Trophoblast cell (in vitro differentiated cells and primary cell): ENCODE measurements at places on chromosomes 5 and 9.

- H3K36me3 ChIP-seq, result no peaks in the 10 kb centered on the region
- H3K27me3 ChIP-seq, result no peaks in the 10 kb centered on the region
- H3K27ac ChIP-seq, result no peak within 1 kb of the TSS
- DNase-seq, result peak; percentile 82
- H3K4me1 ChIP-seq, result no peaks in the 10 kb centered on the region
Observed at GRCh38 chr5:23507278-23507685, at the start of gene PRDM9. TSS of gene PRDM9 (plus strand) at chr5:23507609. CDS start at chr5:23509034, 1,425 bp downstream.

- no peak overlapping the region for H3K27ac ChIP-seq
- peaks cover 3% of the 10 kb centered on the region for H3K27me3 ChIP-seq
- H3K36me3 ChIP-seq, result no peaks in the 10 kb centered on the region
- H3K4me1 ChIP-seq, result peaks cover 3% of the 10 kb centered on the region
- no peak overlapping the region for H3K4me3 ChIP-seq
- DNase-seq, result no peak
Observed at GRCh38 chr5:135189024-135189423, 155.0 kb upstream of the PITX1 start.

DNA sequence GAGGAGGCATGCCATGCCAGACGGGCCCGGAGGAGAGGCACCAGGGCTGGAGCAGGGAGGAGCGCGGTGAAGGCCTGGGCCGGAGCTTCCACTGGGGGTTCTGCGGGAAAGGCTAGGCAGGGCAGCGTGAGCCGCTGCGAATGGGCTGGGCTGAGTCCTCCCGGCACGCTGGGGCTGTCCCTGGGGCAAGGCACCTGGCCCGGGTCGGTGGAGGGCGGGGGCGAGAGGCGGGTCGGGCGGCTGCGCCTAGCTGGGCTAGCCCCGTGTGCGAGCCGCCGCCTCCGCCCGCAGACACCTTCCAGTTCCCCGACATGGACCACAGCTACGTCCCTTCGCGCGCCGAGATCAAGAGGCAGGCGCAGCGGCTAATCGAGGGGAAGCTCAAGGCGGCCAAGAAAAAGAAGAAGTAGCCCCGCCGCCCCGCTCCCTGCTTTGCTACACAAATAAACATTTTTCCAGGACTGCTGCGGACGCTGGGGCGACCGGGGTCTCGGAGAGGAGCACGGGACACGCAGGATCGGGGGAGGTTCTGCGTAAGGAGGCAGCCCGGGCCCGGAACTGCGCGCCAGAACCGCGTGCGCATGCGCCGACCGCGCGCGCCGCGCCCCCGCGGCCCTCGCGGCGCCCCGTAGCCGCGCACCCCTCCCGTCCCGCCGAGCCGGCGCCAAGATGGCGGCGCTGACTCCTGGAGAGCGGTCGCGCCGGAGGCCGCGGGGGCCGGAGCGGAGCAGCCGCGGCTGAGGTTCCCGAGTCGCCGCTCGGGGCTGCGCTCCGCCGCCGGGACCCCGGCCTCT is at the start of gene RABL6:
TSS of gene RABL6 (plus strand) at position 668 of the 794 bp plus-strand sequence. CDS start 249 bp downstream, outside the sequence.
- H3K4me1 ChIP-seq, result peaks cover 17% of the 10 kb centered on the region
- peak; percentile 80 for DNase-seq
- peak within 1 kb of the TSS; percentile 75 for H3K27ac ChIP-seq
- H3K27me3 ChIP-seq, result no peaks in the 10 kb centered on the region
- H3K4me3 ChIP-seq, result peak within 1 kb of the TSS; percentile 90

- no peak for DNase-seq
- H3K27me3 ChIP-seq, result no peaks in the 10 kb centered on the region
- no peak overlapping the region for H3K4me3 ChIP-seq
- H3K27ac ChIP-seq, result no peak overlapping the region
- H3K36me3 ChIP-seq, result no peaks in the 10 kb centered on the region
Observed at GRCh38 chr9:112601636-112602035, 115.0 kb downstream of the KIAA1958 start.

DNA sequence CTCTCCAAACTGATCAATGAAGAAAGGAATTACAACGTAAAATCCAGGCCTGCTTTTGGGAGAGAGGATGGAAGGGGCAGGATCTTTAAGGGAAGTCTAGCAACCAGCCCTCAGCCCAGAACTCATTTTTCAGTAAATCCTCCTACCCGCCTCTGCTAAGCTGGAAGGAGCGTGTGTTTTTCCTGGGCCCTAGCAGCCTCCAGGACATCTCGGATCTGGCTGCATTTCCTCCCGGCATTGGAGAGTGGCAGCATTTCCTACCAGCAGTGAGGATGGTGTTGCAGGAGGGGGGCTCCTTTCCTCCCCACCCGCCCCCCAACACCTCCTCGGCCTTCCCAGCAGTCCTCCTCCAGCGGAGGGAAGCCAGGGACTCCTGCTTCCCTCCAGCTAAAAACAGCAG is 54.5 kb downstream of the DCP2 start:
- no peaks in the 10 kb centered on the region for H3K27me3 ChIP-seq
- H3K4me3 ChIP-seq, result no peak overlapping the region
- H3K27ac ChIP-seq, result peak overlapping the region; percentile 48

DNA sequence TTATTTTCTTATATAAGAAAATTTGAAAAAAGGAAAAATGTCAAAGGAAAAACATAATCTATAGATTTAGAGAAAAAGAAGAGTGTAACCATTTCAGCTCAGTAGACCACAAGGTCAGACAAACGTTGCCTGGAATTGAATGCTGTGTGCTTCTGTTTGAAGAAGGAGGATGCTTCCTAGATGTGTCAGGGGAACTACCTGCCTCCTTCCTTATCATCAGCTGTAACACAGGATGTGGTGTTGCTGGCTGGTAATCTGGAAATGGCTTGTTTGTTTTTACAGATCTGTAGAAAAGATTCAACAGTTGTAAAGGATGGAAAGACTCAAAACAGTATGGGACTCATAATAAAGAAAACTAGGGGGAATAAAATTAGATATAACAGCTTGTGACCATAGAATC is 160.7 kb upstream of the MEF2C start:
- DNase-seq, result no peak
- H3K36me3 ChIP-seq, result no peaks in the 10 kb centered on the region
- H3K27me3 ChIP-seq, result no peaks in the 10 kb centered on the region

DNA sequence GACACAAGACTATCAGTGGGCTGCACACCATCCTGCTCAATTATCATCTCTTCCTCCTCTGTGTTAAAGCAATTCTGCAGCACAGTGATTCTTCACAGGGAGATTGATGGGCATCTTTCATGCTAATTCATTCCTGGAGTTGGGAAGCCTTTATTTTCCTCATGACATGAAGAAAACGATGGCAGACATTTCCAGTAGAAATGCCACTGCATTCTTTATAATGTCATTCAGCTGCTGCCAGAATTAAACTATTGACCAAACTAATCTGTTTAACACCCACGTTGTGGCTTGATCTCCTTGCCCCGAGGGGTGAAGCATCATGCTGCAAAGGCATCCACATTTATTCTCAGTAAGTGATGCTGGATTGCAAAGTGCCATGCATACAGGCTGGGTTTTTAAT is 273.0 kb downstream of the SPOCK1 start:
- H3K36me3 ChIP-seq, result no peaks in the 10 kb centered on the region
- H3K27ac ChIP-seq, result no peak overlapping the region
- H3K27me3 ChIP-seq, result no peaks in the 10 kb centered on the region

- peaks cover 3% of the 10 kb centered on the region for H3K36me3 ChIP-seq
- H3K4me1 ChIP-seq, result no peaks in the 10 kb centered on the region
- no peak overlapping the region for H3K27ac ChIP-seq
- H3K27me3 ChIP-seq, result no peaks in the 10 kb centered on the region
- H3K4me3 ChIP-seq, result no peak overlapping the region
Observed at GRCh38 chr9:109238655-109239054, 71.6 kb upstream of the FRRS1L start.

DNA sequence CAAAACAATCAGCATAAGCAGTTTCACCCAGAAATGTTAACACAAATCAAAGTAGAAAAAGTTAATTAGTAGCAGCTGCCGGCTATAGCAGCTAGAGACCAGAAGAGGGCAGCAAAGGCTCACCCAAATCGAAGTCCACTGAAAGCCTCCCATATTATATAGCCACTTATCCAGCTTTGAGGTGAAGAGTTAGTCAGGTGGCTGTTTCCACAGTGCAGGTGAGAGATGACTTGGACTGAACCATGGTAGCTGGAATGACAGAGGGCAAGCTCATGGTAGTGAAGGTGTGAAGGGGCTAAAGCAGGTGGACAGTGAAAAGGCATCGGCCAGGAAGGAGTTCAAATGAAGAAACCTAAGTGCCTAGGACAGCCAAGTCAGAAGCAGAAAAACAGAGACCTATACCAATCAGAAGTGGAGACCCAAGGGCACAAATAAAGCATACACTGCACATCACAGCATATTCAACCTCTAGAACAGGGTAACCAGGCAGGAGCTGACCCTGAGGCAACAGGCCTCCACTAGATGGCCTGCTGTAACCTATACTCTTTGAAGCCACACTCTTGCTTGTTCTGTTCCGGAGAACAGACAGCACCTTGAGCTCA is 7.2 kb upstream of the RNF38 start:
- no peak overlapping the region for H3K4me3 ChIP-seq
- H3K27ac ChIP-seq, result no peak overlapping the region
- no peaks in the 10 kb centered on the region for H3K4me1 ChIP-seq
- DNase-seq, result peak; percentile 82

DNA sequence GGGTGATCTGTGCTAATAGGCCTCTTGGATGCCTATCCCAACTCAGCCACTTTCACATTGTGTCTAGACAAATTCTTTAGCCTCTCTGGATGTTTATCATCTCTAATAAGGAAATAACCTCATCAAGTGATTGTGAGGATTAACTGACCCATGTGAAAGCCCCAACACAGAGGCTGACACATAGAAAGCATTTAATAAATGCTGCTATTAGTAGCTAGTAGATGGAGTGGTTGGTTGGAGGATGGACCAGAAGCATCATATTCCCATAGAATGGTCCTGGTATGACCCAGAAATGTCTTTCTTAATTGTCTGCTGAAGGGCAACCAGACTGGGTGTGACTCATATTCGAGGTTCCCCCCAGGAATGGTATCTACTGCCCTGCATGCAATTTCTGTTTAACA is 124.4 kb downstream of the PIK3R1 start:
- H3K27ac ChIP-seq, result no peak overlapping the region
- H3K36me3 ChIP-seq, result no peaks in the 10 kb centered on the region
- no peak for DNase-seq
- peaks cover 3% of the 10 kb centered on the region for H3K4me1 ChIP-seq

DNA sequence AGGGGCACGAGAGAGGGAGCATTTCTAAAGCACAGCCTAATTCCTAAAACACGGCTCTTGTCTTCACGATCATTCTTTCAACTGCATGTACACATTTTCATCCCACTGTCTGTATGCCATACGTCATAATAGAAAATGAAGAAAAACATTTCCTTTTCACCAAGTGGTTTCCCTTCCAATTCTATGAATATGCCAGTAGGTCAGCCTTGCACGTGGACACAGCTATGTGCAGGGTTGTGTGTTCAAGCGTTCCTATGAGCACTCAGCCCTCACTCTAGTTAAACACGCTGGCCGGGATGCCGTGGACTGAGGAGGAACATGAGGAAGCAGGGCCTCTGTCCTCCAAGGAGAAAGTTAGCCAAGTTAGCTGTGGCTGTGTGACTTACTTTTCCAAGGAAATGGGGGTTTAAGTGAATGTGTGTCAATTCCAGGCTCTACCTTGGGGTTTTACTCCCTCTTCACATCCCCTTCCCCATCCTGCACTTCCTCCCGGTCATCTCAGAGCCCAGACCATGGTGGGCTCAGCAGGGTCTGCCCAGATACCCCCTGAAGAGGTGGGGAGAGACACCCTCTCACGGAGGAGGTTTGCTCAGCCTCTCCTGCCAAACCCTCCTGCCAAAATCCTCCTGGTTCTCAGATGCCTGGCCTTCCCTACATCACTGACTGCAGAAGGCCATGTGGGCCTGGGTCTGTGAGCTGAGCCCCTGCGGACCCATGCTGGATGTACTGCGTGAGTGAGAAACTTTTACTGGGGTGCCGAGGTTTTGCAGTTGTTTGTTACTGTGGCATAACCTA is 230.6 kb downstream of the FSTL4 start:
- no peaks in the 10 kb centered on the region for H3K36me3 ChIP-seq
- H3K27ac ChIP-seq, result no peak overlapping the region
- peaks cover 2% of the 10 kb centered on the region for H3K4me1 ChIP-seq
- no peak for DNase-seq
- no peaks in the 10 kb centered on the region for H3K27me3 ChIP-seq

DNA sequence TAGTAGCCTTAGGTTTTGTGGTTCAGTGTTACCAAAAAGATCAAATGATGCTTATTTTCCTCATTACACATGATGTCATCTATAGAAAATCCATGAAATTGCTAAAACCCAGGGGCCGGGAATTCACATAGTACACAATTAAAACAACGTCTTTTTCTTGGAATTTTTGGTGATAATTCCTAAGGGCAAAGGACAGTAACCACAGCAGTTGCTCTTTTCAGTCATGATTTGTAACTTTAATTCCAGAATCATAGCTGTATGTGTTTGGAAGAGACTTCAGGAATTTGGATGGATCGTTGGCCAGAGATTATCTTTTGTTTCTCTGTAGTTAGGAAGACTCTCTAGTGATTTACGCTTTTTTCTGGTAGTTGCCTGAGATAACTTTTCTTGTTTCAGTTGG is 748.7 kb downstream of the TLE4 start:
- H3K27ac ChIP-seq, result no peak overlapping the region
- DNase-seq, result no peak
- H3K4me3 ChIP-seq, result no peak overlapping the region
- no peaks in the 10 kb centered on the region for H3K4me1 ChIP-seq

DNA sequence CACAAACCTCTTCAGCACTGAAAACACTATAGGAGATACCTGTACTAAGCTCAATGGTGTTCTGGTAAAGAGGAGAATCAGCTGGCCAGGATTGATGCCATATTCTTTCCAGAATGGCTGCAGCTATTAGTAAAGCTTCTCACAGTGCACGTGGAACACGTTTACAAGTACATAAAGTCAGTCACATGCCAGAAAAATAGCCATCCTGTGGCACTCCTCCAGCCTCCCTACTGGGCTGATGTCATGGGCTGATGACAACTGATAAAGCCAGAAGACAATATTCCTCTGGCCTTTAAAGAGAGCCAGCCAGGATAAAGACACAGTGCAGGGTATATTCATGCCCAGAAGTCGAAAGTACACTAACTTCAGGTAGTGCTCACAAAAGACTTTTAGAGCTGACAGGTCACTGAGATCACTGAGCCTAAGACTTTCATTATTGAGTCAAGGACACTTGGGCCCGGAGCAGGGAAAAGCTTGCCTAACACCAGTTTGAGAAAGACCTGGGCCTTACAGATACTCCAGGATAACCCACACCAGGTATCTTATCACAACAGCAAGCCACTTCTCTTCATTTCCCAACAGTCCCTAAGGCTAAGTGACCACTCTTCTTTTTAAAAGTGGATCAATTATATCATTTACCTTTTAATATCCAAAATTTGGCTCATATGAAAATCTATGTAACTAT is 29.4 kb downstream of the ABITRAM start:
- H3K27ac ChIP-seq, result peak overlapping the region; percentile 16
- H3K36me3 ChIP-seq, result peaks cover 4% of the 10 kb centered on the region
- no peaks in the 10 kb centered on the region for H3K27me3 ChIP-seq
- H3K4me3 ChIP-seq, result no peak overlapping the region

GRCh38 chr9:123834218-123834888 is 95.6 kb downstream of the DENND1A start:
- no peaks in the 10 kb centered on the region for H3K4me1 ChIP-seq
- no peak overlapping the region for H3K27ac ChIP-seq
- no peak for DNase-seq
- H3K4me3 ChIP-seq, result no peak overlapping the region
